ENCODE measurements at places on chromosomes 6 and 20.

- no peak for DNase-seq
These were observed 1172.3 kb downstream of the HACE1 start for GRCh38 chr6:103687430-103687829.

DNA sequence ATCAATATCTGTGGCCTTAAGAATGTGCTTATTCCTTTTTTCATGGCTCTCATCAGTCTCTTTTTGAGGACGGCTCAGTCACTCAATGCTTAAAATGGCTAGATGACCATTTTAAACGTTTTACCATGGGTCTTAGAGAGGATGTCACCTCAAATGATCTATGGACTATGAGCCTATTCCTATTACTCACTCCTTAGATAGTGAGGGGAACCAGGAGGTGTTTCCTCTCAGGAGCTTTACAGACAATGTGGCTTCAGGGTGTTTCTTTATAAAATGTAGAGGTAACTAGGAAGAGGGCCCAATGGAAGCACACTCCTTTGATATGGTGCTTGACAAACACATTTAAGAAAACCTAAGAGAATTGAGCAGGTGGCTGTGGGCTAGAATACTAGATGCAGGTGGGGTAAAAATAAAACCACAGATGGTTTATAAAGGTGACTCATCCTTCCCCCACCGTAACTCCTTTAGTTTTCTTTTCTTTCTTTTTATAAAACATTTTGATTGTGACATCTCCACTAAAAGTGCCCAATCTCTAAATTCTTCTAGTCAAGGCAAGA lies 1.5 kb upstream of the TMEM200A start:
- no peak for DNase-seq

GRCh38 chr6:4176907-4177306 lies 41.5 kb upstream of the ECI2 start:
- DNase-seq = no peak

DNA sequence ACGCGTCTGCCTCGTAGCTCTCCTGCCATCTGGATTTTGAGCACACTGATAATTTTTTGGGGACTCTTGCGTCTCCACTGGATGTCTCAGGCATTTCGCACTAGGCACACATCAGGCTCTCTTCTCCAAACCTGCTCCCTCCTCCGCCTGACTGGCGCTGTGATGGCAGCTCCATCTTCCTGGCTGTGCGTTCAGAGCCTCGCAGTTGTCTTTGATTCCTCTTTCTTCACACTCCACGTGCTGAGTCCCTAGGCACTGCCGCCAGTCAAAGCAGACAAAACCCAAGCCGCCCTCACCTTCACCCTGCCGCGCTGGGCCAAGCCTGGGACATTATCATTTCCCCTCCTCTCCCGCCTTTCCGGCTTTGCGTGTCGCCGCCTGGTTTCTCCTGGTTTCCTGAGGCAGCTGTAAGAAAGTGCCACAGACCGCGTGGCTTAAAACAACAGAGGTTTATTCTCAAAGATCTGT lies 778 bp downstream of the PSMG4 start:
- peak; percentile 56 for DNase-seq

GRCh38 chr6:44224965-44225305 lies 1.5 kb downstream of the SLC29A1 start:
- DNase-seq = no peak

DNA sequence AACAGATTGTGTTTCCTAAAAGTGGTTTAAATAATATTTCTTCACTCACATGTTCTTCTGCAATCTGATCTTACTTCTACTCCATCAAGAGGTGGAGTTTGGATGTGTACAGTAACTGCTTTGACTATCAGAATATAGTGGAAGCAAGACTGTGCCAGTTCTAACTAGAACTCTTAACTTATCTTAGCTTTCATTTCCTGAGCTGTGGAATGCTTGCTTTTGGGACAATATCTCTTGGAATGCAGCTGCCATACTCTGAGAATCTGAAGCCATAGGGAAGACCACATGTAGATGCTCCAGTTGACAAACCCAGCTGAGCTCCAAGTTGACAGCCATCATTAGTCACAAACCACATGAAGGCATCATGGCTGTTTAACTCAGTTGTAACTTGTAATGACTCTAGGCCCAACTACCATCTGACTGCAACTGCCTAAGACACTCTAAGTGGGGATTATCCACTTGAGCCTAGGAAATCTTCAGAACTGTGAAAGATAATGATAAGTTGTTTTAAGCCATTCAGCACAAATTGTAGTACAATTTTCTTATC lies 40.8 kb upstream of the MAN1A1 start:
- no peak for DNase-seq

- no peak for DNase-seq
These were observed 726 bp upstream of the EMILIN3 start for GRCh38 chr20:41367393-41367695.

GRCh38 chr6:15343490-15344191 lies 97.8 kb downstream of the JARID2 start:
- no peak for DNase-seq

- no peak for DNase-seq
These were observed 20.0 kb upstream of the NFATC2 start for GRCh38 chr20:51562332-51563173.

DNA sequence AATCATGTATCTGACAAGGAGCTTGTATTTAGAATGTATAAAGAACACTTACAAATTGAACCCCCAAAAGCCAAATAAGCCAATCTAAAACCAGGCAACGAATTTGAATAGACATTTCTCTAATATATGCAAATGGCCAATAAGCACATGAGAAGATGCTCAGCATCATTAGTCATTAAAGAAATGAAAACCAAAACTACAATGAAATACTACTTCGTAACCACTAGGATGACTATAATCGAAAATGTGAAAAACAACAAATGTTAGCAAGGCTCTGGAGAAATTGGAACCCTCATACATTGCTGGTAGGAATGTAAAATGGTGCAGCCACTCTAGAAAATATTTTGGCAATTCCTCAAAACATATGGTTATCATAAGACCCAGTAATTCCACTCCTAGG lies 105.8 kb upstream of the TOP1 start:
- no peak for DNase-seq

GRCh38 chr6:38215225-38215624 lies 395.7 kb downstream of the ZFAND3 start:
- DNase-seq = no peak

GRCh38 chr6:29552512-29553051 lies 7.0 kb downstream of the UBD start:
- DNase-seq = no peak

DNA sequence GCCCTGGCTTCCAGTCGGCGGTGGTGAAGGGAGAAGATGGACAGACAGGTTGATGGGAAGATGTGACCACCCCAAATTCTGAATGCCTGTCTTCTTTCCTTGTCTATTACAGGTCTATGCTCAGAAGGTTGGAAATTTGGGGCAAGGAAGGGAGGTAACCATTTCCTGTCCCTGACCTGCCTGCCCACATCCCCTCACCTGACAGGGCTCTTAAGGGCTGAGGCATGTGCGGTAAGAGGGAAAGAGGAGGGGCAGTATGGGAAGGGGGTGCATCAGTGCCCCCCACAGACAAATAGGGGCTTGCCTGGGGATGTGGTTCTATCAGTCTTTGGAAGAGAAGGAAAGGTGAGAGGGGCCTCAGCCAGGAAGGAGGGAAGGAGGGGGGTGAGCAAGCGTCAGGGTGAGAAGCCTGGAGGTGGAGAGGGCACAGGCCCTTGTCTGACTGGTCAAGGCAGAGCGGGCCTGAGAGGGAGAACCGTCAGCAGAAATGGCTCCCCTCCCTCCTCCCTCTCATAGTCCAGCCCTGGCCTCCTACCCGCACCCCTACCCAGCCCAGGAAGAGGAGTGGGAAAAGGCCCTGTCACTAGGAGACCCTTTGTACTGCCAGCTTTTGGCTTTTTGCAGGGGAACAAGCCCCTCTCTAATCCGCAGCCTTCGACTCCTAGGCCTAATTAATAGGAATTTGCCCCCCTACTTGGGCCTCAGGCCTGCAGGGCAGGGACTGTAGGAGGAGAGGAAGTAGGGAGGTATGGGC lies 104.4 kb upstream of the FOXP4 start:
- DNase-seq = peak; percentile 47

DNA sequence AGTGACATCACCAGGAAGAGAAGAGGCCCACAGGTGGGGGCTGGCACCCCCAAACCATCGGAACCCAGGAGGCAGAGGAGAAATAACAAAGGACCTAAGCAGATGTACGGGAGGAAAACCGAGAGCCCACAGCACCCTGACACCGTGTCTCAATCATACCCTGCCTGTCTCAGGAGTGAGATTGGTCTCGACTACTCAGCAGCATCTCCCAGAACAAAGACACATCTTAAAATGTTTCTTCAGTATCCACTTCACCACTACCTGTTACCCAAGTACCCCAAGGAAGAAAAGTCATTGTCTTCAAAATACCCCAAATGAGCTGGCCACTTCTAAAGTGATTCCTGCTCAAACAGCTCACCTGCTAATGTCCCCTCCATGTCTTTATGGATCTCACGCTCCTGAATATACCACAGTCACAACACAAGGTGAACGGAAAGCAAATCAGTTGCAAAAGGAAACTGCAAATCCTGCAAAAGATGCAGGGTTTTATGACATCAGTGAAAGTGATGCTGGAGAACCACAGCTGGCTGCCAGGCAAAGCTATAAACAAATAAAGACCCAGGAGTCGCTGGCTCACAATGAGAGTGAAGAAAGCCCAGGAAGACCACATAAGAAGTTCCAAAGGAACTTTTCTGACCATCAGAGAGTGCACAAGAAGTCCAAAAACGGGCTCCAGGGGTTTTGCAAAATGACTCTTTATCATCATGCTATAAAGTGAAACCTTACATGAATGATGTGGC lies 44.1 kb downstream of the PREX1 start:
- DNase-seq = no peak

GRCh38 chr6:158962371-158962770 lies 37.6 kb downstream of the RSPH3 start:
- no peak for DNase-seq

DNA sequence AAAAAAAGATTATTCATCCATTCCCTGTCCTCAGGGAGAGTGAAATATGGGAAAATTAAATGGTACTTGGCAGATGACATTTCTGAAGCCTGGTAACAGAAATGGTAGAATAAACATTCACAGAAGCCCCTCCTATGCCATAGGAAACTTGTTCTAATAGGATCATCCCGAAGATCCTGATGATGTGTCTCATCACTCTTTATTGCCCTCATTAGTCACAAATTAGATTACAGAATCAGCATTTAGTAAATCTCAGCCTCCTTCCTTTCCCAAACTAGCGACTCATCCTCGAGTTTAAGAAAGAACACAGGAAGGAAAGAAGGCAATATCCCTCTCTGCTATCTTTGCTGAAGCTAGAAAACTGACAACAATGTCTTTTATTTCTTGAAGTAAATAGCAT lies 154.4 kb downstream of the TMEM200A start:
- DNase-seq = no peak
